ENCODE measurements at places on chromosomes 16 and 17.

DNA sequence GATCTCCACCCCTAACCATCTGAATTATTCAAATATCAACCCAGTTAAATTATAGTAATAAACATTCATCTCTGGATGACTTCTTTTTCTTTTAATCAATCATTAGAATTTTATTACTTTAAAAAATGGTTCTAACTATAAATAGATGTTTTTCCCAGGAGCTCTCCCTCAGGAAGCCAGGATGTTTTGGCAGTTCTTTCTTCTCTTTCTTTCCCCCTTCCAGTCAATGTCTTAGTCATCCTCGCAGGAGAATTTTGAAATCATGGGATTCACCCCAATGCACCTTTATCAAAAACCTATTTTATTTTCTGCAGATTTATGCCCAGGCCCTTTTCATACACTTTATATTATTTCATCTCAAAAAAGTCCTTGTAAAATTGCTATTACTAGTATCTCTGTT lies 711.6 kb downstream of the CDH11 start:
- DNase-seq: no peak

GRCh38 chr16:84554627-84555328 lies 50.3 kb upstream of the MEAK7 start:
- no peak for DNase-seq

GRCh38 chr17:41648411-41649195 lies 24.2 kb upstream of the KRT17 start:
- DNase-seq: peak; percentile 84

GRCh38 chr17:67401598-67402504 lies 24.8 kb downstream of the PITPNC1 start:
- DNase-seq: no peak

- DNase-seq: no peak
These were observed 67.6 kb downstream of the TBC1D16 start for GRCh38 chr17:79968116-79968515.

- DNase-seq: no peak
These were observed 23.5 kb downstream of the ZNF750 start for GRCh38 chr17:82816358-82816757.

- DNase-seq: no peak
These were observed 2.7 kb downstream of the HBQ1 start for GRCh38 chr16:183005-183404.

DNA sequence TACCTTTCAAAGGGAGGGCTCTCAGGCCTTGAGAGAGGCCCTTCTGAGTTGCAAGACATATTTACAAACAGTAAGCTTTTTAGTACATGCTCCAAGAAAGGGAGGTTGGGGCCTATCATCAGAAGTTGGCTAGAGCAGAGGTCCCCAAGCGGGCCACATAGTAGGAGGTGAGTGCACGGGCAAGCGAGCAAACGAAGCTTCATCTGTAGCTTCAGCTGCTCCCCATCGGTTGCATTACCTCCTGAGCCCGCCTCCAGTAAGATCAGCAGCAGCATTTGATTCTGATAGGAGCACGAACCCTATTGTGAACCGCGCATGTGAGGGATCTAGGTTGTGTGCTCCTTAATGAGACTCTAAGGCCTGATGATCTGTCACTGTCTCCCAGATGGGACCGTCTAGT lies 26.2 kb downstream of the PRDM7 start:
- no peak for DNase-seq

GRCh38 chr17:77001487-77001886 lies 133.3 kb downstream of the MGAT5B start:
- DNase-seq: no peak

GRCh38 chr17:37736428-37736827 lies 8.4 kb downstream of the HNF1B start:
- no peak for DNase-seq

DNA sequence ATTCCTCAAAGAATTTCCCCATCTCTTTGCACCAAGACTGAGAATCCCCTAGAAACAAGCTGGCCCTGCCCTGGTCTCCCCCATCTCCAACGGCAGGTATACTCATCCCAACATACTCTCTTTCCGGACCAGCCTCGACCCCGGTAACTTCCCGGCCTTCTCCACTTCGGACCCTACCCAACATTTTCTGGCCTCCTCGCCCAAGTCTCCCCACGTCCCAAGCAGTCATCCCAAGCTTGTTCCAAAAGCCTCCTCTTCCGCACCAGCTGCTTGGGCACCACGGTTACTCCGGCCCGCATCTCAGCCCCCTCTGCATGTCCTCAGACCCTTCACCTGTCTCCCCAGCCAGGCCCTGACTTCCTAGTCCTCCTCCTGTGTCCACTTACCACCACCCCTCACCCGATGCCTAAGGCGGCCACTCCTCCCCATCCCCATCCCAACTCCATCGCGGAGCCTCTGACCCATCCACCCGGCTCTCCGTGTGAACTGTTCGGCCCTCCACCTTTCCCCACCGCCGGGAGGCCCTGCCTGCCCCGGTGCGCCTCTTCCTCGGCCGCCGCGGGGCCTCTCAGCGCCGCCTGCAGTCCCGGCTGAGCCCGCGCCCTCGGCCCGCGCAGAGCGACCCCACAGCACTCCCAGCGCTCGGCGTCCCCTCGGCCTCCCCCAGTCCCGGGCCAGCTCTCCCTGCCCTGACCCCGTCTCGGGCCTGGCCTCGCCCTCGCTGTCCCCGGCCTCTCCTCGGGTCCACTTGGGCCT lies 994 bp downstream of the PITPNA start:
- peak; percentile 47 for DNase-seq

DNA sequence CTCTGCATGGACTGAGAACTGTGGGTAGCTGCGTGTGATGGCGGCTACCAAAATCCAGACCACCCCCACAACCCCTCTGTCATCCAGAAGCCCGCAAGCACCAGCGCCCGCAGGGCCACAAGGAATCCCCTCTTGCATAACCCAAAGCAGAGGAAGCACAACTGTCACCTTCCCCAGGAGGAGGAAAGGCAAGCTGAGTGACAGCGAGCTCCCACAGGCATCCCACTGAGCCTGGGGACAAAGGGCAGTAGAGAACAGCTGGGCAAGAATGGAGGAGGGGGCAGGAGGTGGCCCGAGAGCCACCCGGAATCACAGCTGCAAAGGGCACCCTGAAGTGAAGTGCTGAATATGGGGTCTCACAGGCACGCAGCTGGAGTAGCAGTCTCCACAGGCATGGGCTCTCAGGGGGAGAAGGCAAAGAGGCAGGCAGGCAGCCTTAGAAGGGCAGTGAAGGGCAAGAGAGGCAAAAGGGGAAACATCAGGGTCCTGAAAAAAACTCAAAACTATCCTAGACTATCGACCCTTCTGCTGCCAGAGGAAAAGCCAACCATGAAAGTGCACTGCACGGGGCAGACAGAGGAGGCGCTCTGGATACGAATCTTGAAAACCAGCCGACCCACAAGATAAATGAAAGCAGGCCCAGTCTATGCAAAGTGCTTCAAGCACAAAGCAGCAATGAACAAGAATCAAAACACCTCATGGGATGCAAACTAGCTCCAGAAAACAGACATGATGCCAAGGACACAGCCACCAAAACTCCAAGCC lies 17.1 kb downstream of the USP36 start:
- no peak for DNase-seq

- no peak for DNase-seq
These were observed 151.3 kb downstream of the ZFHX3 start for GRCh38 chr16:72896485-72897118.

DNA sequence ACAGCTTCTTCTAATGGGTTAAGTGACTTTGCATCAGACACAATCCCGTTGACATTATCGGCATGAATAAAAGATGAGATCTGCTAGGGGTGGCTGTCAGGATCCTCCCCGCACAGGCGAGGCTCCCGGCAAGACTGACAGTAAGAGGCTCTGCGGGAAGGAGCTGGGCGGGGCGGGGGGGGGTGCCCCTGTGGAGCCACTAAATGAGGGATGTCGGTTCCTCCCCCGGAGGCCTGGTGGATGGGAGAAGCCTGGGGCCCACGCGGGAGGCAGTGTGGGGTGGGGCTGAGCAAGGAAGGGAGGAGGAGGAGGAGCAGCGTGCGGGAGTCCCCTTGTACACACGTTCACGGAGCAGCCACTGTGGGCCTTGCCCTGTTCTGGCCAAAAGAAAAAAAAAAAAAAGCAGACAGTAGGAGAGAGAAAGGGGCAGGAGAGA lies 190.9 kb upstream of the GSE1 start:
- no peak for DNase-seq

- DNase-seq: no peak
These were observed 4.9 kb downstream of the POLG2 start for GRCh38 chr17:64491994-64492393.

GRCh38 chr16:89729293-89729692 lies 8.0 kb downstream of the ZNF276 start:
- DNase-seq: no peak

- DNase-seq: no peak
These were observed 142.2 kb upstream of the HS3ST3A1 start for GRCh38 chr17:13743906-13744305.

GRCh38 chr16:28538733-28539596 lies at the start of gene NUPR1:
Gene NUPR1, minus strand, starts transcription at chr16:28538974. Its CDS starts 67 bp downstream, at chr16:28538907.
- DNase-seq: no peak

- DNase-seq: peak; percentile 27
These were observed 164.4 kb upstream of the GSE1 start for GRCh38 chr16:85448557-85449190.

DNA sequence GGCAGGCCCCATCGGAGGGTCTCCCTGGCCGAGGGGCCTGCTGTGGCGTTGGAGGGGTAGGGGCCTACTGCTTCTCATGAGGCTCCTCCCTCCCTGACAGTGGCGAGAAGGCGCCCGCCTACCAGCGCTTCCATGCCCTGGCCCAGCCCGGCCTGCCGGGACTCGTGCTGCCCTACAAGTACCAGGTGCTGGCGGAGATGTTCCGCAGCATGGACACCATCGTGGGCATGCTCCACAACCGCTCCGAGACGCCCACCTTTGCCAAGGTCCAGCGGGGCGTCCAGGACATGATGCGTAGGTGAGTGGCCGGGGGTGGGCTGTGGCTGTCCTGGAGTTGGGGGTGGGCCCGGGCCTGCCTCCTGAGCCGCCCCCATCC lies 1.7 kb downstream of the CDT1 start:
- DNase-seq: no peak

- no peak for DNase-seq
These were observed 41.8 kb downstream of the TNRC6A start for GRCh38 chr16:24771132-24771778.

GRCh38 chr17:81553616-81554181 lies 1.5 kb upstream of the FAAP100 start:
- DNase-seq: no peak

DNA sequence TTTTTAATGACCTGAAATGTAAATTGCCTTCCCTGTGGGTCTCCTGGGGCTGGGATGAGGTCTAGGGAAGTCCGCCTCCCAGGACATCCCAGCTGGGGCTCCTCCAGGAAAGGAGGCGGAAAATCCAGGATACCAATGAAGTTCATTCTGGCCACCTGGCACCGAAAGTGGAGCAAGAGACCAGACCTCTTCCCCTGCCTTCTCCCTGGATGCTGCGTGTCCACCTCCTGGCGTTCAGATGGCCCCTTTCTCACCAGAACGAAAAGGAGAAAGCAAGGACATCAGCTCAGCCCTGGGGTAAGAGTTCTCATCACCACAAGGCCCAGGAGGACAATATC lies 20.4 kb downstream of the RBFOX3 start:
- no peak for DNase-seq

GRCh38 chr17:65290056-65290455 lies 152.9 kb downstream of the RGS9 start:
- no peak for DNase-seq

DNA sequence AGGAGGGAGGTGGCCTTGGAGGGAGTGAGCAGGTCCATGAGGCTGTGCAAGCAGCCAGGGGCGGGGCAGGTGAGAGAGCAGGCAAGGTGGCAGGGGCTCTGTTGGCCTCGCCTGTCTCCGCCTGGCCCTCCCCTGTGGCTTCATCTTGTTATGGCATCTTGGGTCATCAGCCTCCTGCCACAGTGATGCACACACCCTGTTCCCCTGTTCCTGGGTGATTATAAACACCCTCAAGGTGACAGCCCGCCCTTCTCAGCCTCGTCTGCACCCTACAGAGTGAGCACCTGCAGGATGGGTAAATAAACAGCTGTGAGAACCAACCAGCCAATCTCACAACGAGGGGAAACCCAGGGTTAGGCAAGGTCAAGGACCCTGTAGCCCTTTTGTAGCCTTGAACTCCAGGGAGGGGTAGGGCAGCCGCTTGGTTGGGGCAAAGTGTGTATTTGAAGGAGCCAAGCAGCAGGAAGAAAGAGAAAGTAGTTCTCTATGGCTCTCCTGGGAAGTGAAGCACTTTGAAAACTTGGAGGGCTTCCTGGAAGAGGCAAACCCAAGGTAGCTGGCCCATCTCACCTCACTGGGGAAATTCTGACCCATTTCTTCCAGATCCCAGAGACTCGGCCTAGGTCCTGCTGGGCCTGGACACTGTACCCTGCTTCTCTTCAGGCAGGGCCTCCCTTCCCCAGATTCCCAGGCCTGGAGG lies 60.6 kb downstream of the NT5M start:
- no peak for DNase-seq

DNA sequence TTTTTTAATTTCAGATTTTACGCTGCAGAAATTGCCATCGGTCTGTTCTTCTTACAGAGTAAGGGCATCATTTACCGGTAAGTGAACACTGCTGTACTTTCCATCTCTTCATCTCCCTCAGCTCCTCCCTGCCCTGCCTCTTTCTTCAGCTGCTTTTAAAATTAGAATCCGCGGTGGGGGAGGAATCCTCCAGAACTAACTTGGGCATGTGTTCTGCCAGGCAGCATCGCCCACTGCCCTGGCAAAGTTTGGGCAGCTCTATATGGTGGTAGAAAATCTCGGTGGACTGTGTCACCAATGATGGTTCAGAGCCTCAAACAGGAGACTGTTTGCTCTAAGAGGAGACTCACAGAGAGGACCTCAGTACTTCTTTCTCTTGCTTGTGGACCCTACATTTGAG lies 81.6 kb upstream of the CACNG3 start:
- no peak for DNase-seq

GRCh38 chr16:77212741-77213541 lies 13.7 kb downstream of the SYCE1L start:
- DNase-seq: peak; percentile 75

DNA sequence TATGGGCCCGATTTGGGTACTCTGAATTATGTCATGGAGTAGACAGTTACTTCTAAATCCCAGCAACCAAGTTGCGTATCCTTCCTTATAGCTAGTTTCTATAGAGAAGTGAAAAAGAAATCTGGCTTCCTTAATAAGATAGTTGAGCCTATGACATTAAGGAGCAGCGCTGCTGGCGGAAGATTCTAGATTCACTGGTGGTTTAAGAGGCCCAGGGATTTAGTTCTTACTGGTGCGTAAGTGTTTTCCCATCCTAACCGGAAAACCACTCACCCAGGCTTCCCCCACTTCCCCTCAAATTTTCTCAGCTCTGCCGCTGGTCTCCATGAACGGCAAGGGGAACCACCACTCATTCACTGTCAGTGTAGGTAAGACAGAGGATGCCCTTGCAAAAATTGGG lies 230.4 kb downstream of the CPPED1 start:
- no peak for DNase-seq

DNA sequence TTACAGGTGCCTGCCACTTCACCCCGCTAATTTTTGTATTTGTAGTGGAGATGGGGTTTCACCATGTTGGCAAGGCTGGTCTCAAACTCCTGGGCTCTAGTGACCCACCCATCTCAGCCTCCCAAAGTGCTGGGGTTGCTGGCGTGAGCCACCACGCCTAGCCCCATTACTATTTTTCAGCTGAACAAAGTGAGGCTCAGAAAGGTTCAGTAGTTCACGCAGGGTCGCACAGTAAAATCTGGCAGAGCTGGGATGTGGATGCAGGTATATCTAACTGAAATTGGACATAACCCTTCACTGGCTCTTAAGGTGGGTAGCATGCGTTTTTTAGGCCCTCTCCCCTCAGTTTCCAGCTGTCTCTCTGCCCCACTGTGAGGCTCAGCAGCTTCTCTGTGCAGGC lies 7.2 kb downstream of the AQP8 start:
- DNase-seq: no peak
